ENCODE measurements at places on chromosomes 7 and 10. TPM values are rescaled to one million over a fixed set of nuclear protein-coding genes. Genes with fewer than 3 reads are reported as not detected.

RAPGEF5 gene
- 0.99 TPM for total RNA-seq

DNA sequence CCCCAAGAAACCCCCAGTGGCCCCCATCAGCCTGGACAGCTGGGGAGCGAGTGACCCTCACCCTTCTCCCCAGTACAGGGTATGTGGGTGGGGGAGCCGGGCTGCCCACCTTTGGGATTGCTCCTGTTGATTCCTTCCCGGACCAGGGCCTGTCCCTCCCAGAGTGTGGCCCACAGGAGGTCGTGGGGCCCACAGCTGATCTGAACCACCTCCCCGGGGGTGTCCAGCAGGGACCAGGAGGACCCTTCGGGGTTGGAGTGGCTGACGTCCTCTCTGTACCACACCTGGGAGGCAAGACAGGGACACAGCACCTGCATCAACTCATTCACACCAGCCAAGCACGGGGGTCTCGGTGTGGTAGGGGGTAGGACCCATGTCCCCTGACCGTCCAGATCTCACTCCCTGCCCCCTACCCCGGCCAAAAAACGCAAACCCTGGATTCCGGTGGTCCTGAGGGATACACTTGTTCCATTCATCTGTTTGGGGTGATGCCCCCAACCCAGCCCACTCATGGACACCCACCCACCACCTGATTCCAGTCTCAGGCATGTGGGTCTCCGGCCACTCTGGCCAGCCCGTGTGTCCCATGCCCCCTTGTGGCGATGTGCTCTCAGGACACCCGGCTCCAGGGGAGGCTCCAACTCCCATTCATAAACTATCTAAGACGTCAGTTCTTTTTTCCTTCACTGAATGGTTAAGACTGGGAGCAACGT lies 10.9 kb downstream of the TECPR1 start:
- no peak overlapping the region for H3K27ac ChIP-seq
- no peaks in the 10 kb centered on the region for H3K4me1 ChIP-seq
- DNase-seq: peak; percentile 49
- H3K36me3 ChIP-seq: peaks cover 12% of the 10 kb centered on the region
- no peak overlapping the region for H3K4me3 ChIP-seq
- H3K27me3 ChIP-seq: no peaks in the 10 kb centered on the region

DNA sequence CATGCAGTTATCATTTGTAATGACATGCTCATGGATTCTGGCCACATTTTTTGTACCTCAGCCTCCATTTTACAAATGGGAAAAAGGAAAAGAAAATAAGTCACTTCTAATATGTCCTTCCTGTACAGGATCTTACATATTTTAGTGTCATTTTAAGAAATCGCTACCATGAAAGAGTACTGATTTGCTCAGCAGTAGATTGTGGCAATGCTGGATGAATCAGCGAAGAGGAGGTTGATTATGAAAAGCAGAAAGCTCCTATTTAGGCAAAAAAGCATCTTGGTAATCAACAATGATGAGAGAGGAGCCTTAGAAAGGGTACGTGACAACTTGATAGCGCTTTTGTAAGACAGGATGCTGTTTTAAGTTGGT lies 522.9 kb downstream of the PARD3 start:
- peaks cover 6% of the 10 kb centered on the region for H3K27me3 ChIP-seq
- no peaks in the 10 kb centered on the region for H3K4me1 ChIP-seq
- no peaks in the 10 kb centered on the region for H3K36me3 ChIP-seq
- no peak for DNase-seq
- no peak overlapping the region for H3K4me3 ChIP-seq
- H3K27ac ChIP-seq: no peak overlapping the region

DNA sequence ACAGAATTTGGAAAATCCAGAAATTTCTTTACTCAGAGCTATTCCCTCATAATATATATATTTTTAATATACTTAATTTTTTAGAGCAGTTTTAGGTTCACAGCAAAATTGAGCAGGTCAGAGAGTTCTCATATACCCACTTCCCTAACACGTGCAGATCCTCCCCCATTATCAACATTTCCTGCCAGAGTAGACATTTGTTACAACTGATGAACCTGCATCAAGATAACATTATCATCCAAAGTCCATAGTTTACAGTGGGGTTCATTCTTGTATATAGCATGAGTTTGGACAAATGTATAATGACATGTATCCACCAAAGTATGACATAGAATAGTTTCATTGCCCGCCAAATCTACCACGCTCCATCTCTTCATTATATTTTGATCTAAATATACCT lies 170.0 kb downstream of the PTEN start:
- H3K36me3 ChIP-seq: no peaks in the 10 kb centered on the region
- H3K4me3 ChIP-seq: no peak overlapping the region
- no peak overlapping the region for H3K27ac ChIP-seq
- DNase-seq: no peak

DNA sequence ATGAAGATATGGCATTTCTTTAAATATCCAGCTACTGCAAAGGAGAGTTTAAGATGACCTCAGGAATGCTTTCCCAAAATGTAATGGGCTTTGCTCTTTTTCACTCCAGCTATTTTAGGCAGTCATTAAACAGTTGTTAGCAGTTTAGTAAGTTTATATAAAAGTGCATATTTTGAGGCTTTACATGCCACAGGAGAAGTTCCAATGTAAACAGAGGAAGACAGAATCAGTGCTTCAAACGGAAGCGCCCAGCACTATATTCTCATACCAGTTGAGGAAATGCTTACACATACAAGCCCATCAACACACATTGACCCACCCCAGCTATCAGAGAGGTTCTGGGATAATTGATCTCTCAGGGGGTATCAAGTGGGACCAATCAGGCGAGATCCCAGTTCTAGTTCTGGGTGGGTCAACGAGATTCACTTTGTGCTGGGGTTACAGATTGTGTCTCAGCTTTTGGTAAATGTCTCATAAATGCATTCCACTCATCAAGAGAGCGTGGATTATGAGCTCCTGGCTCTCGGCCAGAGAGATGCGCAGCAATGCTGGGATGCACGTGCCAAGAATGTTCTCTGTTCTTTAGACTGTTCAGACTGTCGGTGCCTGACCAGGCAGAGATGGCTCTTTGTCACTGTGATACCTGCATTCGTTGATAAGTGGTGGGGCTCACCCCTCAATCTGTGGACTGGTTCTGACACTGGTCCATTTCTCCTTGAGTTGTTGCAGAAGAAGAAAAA lies 55.0 kb downstream of the CACNB2 start:
- no peak overlapping the region for H3K27ac ChIP-seq
- no peaks in the 10 kb centered on the region for H3K4me1 ChIP-seq
- H3K27me3 ChIP-seq: no peaks in the 10 kb centered on the region
- DNase-seq: no peak

MRLN gene
- total RNA-seq: not detected

ADD3 gene
- total RNA-seq: 77.0 TPM

DNA sequence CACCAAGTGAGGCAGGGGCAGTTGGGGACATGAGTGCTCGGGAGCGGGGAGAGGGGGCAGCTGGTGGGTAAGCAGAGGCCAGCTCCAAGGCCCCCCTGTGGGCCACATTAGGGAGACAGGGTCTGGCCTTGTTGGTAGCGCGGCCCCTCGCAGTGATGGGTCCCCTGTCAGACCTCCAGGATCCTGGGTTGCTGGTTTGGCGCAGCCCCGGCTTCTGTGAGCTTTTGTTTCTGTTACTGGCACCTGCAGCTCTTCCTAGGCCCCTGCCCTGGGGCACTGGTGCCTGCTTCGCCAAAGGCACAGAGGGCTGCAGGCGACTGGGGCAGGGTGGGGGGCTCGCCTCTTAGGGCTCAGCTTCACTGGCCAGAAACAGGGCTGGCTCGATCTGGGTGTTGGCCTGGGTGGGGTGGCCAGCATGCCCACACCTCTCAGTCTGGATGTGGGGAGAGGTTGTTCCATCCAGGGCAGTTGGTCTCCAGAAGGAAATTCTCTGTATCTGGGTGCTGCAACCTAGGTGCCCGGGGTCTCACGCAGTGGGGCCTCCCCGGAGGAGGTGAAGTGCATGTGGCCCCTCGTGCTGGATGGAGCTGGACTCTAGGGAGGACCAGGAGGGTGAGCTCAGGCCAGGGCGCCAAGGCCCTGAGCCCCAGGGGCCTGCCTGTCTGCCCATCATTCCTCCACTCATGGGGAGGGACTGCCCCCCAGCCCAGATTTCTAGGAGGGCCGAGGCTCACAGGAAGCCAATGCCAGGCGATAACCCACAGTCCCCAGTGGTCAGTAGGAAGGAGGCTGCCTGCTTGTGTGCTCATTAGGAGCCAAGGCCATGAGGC lies 138.6 kb downstream of the LHPP start:
- no peaks in the 10 kb centered on the region for H3K4me1 ChIP-seq
- no peak overlapping the region for H3K27ac ChIP-seq
- no peaks in the 10 kb centered on the region for H3K27me3 ChIP-seq
- H3K4me3 ChIP-seq: no peak overlapping the region
- DNase-seq: no peak

Measured in activated CD8-positive, alpha-beta T cell treated with anti-CD3 and anti-CD28 coated beads for 36 hours (primary cell).